ENCODE measurements at places on chromosomes 1 and 21.

DNA sequence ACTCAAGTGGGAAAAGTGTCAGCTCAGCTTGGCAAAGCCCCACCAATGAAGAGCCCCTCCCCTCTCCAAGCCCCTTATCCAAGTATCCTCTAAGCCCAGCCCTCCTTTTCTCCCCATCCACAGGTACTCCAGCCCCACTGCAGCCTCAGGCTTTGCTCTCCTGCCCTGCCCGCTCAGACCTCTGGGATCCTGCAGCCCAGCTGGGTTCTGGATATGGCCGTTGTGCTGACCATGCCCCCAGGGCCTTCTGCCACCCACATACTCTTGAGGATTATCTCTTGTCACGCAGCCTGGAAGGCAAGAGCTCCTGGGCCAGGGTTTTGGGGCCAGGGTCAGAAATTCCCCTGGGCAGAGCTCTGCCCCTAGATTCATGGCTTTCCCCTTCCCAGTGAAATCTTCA lies 4.7 kb downstream of the SHISA4 start:
- DNase-seq: no peak

DNA sequence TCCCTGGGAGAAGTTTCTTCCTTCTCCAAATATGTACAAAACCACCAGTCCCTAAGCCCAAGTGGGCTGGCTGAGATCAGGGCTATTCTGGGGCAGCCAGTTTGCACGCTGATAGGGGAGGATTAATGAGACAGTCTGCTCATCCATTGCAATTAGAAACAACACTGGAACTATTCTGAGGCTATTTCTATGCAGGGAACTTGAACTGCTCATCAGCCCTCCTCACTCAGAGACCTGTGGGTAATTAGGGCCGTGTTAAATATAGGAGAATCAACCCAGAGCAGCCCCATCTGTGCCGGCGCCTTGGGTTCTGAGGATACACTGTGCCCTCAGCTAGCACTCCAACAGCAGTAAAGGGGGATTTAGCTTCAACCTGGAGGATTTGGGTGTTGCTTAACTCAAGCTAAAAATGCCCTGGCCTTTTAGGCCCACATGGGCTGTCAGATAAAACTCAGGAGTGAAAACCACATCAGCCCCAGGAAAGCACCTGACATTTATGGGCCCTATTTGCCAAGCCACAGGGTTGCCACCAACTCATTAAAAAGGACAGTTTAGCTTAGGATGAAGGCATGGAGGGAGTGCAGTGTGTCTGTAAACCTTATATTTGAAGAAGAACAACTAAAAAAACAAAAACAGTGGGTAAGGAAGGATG lies 53.9 kb downstream of the DUSP10 start:
- DNase-seq: no peak

DNA sequence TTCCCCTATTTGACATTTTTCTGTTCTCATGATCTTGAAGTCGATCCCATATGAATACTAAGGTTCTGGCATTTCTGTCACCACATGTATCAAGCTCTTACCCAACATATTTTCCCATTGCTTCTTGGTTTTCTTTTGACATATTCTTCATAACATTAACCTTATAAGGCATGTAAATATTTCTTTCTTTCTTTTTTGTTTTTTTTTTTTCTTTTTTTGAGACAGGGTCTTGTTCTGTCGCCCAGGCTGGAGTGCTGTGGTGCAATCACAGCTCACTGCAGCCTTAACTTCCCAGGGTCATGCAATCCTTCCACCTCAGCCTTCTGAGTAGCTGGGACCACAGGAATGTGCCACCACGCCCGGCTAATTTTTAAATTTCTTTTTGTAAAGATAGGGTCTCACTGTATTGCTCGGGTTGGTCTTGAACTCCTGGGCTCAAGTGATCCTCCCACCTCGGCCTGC lies 33.1 kb upstream of the ERRFI1 start:
- no peak for DNase-seq

GRCh38 chr1:26197301-26197700 lies 6.9 kb downstream of the CATSPER4 start:
- DNase-seq: no peak

DNA sequence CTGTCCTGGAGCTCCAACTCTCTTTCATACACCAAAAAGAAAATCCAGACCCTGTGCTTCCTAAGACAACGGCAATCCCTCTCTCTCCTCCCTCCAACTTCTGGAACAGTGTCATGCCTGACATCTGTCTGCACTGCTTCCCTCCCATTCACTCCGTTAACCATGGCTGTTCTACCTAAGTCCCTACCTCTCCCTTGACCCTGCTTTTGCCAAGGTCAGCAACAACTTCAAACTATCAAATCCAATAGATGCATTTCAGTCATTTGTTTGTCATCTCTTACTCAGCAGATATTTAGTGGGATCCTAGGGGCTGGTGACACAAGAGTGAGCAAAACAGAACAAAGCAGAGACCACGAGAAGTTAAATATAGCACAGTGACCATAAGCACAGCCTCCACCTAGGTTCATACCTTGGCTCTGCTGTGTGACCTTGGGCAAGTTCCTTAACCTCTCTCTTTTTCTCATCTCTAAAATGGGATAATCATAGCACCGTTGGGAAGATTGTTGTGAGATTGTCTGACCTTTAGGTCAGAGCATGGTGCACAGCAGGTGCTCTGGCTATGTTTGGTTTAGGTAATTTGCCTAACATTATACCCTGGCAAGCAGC lies 88.9 kb downstream of the TMEM53 start:
- DNase-seq: no peak

GRCh38 chr1:245715970-245716369 lies 561.2 kb downstream of the KIF26B start:
- no peak for DNase-seq

DNA sequence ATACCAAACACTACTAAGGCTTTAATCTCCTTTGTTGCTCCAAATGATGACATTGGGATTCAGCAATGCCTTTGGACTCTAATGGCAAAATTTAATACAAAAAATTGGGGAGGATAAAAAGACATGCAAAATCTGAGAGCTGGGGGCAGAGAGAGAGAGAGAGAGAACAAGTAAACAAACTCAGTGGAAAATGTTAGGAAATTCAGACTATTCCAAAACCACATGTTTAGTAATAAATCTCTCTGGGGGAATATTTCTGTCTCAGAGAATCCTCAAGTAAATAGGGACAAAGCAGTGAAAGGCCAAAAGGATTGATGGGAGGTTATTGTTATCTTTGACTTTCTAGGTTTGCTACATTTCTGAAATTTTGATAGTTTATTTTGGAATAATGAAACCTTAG lies 65.7 kb downstream of the PLA2G4A start:
- no peak for DNase-seq

DNA sequence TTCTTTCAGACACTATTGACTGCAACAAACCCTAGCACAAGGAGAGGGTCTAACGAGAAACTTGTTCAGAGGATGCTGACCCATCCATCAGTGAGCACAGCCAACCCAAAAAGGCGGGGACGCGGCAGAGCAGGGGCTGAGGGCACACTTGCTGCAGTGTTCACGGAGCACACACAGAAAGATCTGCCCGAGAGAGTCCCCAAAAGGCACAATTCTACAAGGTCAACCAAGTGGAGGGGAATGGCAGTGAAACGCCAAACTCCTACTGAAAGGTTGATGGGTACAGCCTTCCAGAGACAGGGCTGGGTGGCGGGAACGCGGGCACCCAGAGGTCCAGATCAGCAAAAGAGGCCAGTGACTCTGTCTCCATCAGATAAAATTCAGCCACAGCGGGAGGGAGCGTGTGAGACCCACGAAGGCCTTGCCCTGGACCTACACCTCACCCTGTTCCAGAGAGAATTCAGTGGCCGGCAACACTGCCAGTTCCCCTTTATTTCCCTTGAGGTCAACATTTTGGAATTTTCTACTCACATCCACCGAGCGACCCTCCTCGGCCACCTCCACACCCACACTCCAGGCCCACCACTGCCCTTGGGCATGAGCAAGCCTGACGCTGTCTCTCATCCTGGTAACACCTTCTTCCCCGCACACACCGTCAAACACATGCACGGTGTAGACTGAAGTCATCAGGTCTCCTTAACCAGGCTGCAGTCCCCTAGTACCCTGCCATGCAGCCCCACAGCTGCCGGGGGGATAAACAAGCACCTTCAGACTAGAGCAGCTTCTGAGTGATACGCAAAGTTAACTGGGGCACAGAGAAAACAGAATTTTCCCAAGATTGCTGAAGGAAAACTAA lies 5.5 kb downstream of the GNG4 start:
- DNase-seq: no peak

DNA sequence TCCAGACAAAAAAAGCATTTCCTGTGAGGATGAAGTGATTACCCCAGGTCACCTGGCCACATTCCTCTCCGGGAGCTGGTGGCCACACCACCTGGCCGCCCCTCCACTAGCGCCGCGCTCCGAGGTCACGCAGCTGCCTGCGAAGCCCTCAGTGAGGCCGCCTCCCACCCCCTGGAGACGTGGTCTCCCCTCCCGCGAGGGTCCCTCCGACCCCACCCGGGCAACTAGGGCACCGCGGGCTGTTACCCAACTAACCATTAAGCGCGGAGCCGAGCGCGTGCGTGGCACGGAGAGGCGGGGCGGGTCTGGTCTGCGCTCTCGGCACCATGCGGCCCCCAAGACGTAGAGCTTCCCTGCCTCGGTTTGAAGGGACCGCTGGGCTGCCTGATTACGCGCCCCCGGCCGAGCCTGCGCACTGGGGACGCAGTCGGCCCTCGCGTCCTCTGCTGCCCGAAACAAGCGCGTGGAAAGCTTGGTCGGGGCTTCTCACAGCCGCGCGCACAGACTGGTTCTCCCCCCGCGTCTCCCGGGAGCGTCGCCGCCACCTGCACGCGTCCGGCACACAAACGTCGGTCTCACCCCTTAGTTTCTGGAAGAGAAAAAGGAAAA lies 106.5 kb downstream of the SLC16A1 start:
- DNase-seq: no peak

DNA sequence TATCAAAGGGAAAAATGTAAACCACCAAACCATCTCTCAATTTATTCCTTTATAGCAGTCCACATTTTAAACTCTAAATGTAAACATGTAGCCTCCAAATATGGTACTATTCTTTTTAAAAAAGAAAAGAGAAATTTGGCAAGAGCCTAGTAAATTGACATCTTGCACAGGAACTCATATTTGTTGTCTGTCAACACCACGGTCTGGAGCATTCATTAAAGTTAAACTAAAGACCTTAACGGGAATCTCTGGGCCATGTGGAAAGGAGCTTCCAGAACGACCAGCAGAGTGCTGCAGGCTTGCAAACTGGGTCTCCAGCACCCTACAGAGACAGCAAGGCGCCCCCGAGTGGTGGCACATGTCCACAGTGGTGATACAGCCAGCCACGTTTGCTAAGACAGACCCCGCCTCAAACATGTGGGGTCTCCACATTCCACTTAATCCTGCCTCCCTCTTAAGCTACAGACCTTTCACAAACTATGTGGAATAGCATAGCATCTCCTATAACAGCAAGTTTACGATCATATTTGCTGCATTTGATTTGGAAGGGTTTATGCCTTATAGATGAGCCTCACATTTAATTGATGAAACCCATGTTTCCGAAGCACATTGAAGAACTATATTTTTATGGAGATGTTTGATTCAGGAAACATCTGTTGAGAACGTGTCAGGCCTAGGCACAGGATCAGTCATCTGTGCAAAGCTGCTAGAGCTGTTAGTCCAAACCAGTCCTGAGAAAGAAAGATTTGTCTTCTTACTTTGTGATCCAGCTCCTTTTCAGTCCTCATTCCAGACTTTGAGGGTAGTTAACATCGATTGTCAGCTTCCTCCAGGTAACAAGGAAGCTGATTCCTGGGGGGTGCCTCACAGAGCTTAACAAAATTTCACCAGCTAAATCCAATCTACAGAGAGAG lies 96.4 kb upstream of the BACE2 start:
- no peak for DNase-seq

DNA sequence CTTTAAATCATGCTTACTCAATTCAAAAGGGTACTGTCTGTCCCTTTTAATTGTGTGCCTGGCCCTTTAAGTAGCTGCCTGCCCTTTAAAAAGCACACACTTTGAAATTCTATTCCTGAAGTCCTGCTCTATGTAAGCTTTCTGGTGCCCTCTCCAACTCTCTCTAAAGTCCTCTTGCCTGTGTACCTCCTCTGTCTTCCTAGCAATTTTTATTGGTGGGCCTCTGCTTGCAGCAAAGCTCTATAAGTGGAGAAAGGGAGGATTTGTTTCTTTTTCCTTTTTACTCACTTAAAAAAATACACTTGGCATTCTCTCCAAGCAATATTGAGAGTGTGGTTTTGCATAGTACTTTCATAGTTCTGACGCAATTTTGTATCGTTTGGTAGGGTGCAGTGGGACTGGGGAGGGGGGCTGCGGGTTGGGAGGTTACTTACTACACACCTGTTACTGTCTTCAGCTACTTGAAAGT lies 135.4 kb downstream of the LMO4 start:
- no peak for DNase-seq

DNA sequence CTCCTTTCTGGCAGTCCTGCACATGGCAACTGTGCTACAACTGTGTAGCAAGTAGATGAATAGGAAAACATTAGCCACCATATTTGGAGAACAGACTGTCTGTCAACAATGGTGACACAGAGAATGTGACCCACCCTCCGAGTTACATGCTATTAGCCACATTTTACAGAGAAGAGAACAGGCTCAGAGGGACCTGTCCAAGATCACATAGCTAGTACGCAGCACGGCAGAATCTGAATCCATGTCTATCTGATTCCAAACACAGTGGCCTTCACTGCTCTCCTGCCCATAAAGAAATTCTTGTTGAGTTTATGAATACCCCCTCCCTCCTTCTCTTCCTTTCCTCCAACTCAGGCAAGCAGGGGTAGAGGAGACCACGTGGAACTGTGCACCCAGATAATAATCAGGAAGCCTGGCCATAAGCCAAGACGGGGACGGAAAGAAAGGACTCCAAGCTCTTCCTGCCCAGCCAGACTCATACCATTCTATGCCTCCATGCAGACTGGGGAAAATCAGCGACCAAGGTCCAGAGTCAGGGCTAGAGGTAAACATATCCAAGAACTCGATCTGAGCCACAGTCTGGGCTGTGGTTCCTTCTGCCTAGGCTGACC lies 78.8 kb downstream of the TRABD2B start:
- DNase-seq: no peak

DNA sequence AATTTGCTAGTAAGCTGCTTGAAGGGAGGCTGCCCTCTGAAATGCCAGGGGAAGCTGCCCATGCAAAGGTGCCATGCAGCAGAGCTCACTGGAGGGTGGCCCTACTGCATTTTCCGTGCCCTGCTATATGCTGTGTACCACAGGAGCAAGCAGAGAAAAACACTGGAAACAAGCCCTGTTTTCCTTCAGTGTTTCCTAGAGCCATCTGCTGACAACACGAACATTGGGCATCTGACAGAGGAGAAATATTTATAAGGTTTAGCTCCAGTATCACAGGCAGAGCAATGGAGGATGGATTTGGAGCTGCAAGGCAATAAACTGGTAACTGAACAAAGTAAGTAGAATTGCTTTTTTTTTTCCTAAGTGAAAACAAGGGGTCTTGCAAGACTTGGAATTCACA lies 198.4 kb downstream of the USP25 start:
- DNase-seq: no peak

DNA sequence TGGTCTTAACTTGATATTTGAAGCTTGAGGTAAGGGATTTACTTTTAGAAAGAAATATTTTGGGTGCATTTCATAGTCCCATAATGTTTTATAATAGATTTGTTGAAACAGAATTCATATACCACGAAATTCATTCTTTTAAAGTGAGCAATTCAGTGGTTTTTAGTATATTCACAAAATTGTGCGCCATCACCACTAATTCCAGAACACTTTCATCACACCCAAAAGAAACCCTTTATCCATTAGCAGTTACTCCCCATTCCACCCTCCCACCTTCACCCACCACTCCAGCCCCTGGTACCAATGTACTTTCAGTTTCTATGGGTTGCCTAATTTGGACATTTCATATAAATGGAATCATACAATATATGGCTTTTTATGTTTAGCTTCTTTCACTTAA lies 38.9 kb upstream of the DMRTB1 start:
- no peak for DNase-seq

All from stimulated activated CD8-positive, alpha-beta memory T cell treated with anti-CD3 and anti-CD28 coated beads, Interleukin-7, amount 100 ng/mL, for 1 hour (primary cell).